Fibroblast of villous mesenchyme (primary cell): ENCODE measurements at places on chromosomes 13 and 19. TPM values are rescaled to one million over a fixed set of nuclear protein-coding genes. Genes with fewer than 3 reads are reported as not detected.
A peak's percentile ranks its signal among the peaks of the same experiment; 100 is the strongest.

The CGB2 gene
- total RNA-seq = not detected in 2 replicates

The TNNT1 gene
- under 0.01 and 0.64 TPM in 2 replicates for total RNA-seq

The ERICH4 gene
- total RNA-seq = not detected in 2 replicates

GRCh38 chr19:29833614-29834261, 21.9 kb downstream of the CCNE1 start:
- DNase-seq = no peak

GRCh38 chr13:41268764-41269163, 5.4 kb upstream of the MTRF1 start:
- peak; percentile 28 for DNase-seq
